ENCODE measurements at places on chromosomes 5 and 9.

DNA sequence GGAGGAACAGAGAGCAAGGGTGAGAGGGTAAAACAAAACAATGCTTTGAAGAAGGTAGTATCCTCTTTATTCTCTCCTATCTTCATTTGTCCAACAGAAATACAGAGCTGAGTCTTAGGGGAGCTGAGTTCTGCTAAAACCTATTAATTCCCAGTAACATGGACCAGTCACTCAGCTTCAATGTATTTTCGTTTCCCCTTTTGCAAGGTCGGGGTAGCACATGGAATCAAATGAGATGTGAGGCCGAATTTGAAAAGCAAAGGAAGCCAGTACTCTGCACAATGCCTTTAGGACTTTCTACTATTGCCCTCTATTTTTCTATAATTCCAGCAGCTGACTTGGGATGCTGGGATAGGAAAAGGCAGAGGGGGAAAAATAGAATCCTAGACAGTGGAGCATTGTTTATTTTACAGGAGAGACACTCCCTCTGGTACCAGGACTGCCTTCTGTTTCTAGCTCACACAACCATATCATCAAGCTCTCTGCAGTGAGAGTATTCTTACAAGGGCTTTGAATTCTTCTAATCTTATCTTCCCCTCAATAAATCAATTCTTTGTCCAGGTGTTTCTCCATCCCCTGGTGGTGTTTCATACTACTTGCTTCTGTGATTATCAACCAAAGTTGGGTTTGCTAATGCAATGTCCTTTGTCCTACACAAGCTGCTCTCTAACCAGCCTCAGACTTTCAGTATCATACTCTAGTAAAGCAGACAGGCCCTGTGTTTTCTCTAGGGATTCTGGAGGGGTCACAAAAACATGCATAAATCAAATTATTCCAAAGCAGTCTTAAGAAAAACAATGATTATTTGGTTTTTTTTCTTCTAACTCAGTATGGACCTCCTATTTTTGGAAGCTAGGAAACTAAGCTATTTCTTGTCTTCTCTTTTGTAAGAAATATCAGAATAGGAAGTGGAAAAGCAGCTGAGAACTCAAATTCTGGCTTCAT is 341.5 kb downstream of the OSTF1 start:
- DNase-seq: no peak

- no peak for DNase-seq
Measured at GRCh38 chr9:106074006-106074405, 379.7 kb downstream of the TMEM38B start.

DNA sequence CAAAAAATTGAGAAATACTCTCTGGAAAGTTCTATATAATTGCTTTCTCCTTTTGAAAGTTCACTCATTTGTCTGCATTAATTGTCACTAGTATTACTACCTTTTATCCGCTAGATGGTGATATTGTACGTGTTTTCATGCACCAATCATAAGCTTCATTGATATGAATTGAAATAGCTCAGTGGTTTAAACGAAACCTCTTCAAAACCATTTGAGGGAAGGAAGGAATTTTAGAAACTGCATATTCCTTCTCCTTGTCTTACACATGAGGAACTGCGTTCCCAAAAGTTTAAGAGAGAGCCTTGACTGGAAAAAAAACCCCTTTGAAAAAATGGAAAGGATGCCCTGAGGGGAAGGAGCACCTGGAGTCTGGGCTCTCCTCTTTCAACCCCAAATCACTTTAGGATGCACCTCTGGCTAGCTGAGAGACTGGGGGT is 98.6 kb downstream of the YTHDC2 start:
- no peak for DNase-seq

DNA sequence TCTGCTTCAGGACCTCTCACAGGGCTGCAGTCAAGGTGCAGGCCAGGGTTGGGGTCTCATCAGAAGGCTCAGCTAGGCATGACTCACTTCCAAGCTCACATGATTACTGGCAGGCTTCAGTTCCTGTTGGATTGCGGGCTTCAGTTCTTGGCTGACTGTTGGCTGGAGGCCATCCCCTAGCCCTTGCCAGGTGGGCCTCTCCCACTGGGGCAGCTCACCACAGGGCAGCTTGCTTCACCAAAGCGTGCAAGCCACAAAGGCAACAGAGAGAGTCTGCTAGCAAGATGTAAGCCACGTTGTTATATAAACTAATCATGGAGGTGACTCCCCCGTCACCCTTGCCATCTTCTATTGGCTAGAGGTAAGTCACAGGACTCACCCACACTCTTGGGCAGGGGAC is 14.4 kb downstream of the CPLX2 start:
- no peak for DNase-seq

- no peak for DNase-seq
Measured at GRCh38 chr5:107388141-107388861, 282.4 kb downstream of the EFNA5 start.

GRCh38 chr9:135908754-135909204 is 1.4 kb upstream of the CAMSAP1 start:
- DNase-seq: no peak

DNA sequence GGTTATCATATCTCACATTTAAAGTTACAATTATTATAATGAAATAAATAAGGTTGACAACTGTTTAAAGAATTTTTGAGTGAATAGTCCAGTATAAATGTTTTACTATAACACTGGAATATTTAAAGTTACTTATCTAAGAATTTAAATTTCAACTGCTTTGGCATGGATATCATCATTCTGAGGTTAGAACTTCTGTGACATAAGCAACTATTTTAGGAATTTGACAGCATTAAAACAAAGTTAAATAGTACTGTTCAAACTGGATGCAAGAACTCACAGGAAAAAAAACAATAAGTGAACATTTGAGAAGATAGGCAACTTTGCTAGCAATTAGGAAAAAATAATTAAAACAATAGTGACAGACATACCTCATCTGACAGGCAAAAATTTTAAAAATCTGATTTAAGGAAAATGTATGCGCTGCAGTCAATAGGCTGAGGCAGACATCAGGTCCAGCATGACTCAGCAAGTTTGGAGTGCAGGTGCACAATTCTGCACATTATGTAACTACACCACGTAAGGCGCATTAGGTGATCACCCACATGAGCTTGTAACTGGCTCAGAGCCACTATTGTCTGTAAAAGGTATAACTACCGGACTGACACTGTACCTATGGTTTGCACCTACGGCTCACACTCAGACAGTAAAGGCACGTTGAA is 180.6 kb downstream of the PDE4D start:
- no peak for DNase-seq

GRCh38 chr5:143605403-143606005 is 202.0 kb upstream of the NR3C1 start:
- DNase-seq: peak; percentile 59

- DNase-seq: no peak
Measured at GRCh38 chr9:130171226-130172148, 717 bp upstream of the NCS1 start.

GRCh38 chr5:122997294-122997693 is 39.2 kb downstream of the PPIC start:
- no peak for DNase-seq

DNA sequence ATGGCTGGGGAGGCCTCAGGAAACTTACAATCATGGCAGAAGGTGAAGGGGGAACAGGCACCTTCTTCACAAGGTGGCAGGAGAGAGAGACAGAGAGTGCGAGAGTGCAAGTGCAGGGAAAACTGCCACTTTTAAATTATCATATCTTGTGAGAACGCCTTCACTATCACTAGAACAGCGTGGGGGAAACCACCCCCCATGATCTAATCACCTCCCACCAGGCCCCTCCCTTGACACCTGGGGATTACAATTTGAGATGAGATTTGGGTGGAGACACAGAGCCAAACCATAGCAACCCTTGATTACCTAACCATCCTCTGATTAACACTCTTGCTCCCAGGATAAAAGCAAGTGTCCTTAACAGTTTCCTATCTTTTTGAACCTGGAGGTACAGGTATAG is 21.1 kb downstream of the ADAMTS19 start:
- no peak for DNase-seq

DNA sequence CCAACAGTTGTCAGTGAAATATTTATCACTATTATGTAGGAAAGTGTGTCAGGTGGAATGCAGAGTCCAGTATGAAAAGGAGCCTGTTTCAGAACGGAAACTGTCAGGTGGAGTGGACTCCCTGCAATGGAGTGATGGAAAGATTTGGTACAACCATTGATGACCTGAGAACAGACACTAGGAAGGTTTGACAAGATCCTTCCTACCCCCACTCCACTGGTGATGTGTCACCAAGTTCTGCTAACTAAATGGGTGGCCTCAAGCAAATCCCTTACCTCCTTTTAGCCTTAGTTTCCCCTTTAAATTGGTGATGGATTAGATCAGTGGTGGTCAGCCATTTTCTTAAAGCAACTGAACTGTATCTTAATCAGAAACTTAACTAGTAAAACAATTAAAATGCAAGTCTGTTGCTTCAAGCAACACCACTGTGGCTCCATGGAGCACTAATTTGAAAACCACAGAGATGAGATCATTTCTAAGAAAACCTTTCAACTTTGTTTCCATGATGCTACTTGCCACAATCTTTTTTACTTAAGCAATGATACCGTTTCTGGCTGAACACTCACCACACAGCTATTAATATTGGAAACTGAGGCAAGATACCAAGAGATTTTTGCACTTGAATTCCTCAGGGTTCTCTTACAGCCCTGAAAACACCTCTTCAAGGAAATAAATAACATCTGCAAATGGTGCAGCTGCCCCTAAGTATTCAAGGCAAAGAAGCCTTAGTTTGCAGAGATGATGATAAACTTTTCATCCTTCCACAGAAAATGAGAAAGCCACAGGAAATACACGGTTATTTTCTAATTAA is 140.6 kb downstream of the ERCC6L2 start:
- no peak for DNase-seq

DNA sequence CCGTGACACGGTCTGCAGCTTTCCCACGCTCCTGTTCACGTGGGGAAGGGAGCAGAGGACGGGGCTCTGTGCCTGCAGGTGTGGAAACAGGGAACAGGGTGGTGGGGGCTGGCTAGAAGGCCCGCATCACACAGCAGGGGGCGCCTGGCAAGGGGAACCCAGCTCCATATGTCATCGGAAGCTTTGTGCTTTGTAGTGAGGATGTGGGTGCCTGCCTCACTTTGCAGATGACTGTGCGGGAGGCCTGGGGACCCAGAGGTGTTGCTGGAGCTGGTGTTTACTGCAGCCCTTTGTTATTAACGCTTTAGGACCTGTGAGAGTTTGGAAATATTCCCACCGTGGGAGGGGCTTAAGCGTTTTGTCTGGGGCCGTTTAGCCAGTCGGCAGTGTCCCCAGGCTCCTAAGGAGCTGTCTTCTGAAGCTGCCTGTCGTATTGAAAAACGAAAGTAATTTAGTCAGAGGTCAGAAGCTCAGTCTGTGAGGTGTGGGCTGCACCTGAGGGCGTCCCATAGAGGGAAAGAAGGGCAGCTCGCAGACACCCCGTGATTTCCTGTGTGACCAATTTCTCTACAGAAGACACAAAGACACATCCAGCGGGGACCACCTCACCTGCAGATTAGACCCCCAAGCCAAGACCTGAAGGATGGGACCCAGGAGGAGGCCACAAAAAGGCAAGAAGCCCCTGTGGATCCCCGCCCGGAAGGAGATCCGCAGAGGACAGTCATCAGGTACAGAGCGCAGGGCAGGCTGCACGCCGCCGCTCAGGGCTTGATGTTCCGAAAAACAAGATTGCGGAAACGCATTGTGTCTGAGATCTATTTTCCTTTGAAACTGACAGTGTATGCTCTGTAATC is 9.1 kb downstream of the MAN1B1 start:
- peak; percentile 87 for DNase-seq

- DNase-seq: no peak
Measured at GRCh38 chr5:89724379-89725095, 685.0 kb downstream of the CETN3 start.

GRCh38 chr9:117682955-117683710 is 21.1 kb upstream of the TLR4 start:
- no peak for DNase-seq

GRCh38 chr9:38018958-38019602 is 49.9 kb downstream of the SHB start:
- no peak for DNase-seq

GRCh38 chr9:124771867-124772679 is 962 bp upstream of the NR6A1 start:
- DNase-seq: peak; percentile 80

DNA sequence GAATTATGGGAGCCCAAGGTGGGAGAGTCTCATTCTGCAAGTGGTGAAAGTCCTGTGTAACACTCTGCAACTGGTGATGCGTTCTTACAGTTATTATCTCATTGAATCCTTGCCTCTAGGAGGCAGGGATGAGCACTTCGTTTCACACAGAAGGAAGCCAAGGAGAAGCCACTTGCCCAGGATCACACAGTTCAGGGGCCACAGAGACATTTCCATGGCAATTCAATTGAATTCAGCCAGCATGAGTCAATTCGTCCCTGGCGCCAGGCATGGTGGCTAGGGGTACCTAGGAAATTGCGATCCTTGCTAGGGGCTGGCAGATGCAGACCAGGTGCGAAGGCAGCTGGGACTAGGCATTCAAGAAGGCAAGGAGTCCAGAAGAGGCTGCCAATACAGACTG is 26.2 kb downstream of the LHX2 start:
- DNase-seq: no peak

DNA sequence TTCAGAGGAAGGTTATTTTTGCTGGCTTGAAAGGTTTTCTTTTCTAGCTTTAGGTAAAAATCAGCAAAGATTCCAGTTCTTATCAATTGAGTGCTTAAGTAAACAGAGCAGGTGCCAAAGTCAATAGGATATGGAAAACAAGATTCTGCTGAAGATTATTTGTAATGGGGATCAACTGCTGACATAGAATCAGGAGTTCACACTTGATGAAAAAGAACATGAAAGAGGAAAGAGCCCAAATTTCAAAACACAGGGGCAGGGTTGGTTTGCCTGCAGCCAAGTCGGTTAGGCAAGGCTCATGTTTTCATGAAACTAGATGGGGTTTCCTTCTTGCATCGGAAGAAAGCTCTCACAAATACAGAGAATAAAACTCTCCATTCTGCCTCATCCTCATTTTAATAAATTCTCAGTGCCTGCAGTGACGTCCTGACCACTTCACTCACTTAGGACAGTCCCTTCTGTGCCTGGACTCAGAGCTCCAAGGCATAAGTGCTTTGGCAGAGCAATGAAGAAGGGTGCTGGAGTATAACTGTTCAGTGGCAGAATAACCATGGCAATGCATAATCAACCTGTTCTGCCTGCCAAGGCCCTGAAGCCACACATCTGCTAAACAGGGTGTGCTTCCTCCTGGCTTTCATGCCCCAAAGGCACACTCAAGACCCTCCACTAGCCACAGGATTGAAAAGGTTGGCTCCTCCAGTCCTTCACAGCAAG is 179.6 kb downstream of the GNAQ start:
- DNase-seq: no peak

- no peak for DNase-seq
Measured at GRCh38 chr5:13501176-13501575, 443.3 kb downstream of the DNAH5 start.

DNA sequence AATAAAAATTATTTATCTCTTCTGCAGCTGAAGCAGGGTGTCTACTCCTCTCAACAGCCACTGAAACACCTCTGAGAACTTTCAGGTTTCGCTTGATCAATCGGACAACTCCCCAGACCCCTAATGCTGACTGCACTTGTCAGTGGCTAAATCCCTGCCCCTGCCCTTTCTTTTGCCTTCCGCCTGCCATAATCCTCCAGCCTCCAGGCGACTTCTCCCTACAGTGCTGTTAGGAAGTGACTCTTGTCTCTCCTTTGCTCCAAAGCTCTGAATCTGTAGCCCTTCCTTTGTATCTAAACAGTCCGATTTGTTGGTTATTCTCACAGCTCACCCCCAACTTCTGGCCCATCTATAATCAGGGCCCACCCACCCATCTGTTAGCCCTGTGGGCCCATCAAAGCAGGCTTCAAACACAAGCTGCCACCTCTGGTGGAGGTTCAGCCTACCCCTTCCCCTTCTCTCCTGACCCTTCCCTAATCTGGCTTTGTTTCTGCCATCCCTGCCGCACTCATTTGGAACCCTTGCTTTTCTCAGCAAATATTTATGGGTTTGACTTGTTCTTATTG is 53.7 kb upstream of the IFNK start:
- DNase-seq: no peak

Measured in activated CD8-positive, alpha-beta memory T cell treated with anti-CD3 and anti-CD28 coated beads, Interleukin-2, amount 50 U/mL, for 48 hours (primary cell).